Muscle of back (tissue), 13 donors: ENCODE measurements at places on chromosomes 7 and 10. TPM values are rescaled to one million over a fixed set of nuclear protein-coding genes. Genes with fewer than 3 reads are reported as not detected.
A peak's percentile ranks its signal among the peaks of the same experiment; 100 is the strongest.

GRCh38 chr10:21080261-21080660, 183.2 kb upstream of the NEBL start:
- DNase-seq: peak; percentile 70

GRCh38 chr10:71076473-71077142, 135.8 kb upstream of the UNC5B start:
- DNase-seq: no peak

LIPF gene
- not detected for polyA plus RNA-seq

- DNase-seq: no peak
Measured at GRCh38 chr10:13784067-13784466, 197.3 kb downstream of the PRPF18 start.

OR2A42 gene
- 0.19 TPM for polyA plus RNA-seq

DNA sequence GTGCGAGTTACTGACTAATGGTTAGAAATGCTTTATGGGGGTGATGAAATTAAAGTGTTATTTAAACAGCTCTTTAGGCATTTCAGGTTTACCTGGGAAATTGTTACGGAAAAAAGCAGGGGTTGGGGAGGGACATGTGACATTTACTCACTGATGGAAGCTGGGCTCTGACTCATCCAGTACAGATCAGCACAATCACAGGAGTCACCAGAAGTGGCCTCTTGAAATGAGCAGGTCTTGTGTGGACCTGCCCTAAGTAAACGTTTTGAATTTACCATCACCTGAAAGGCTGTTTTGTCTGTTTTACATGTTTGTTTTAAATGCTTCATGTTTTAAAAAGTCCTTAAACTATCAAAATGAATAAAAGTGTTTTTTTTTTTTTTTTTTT, 2.3 kb downstream of the GLRX3 start:
- no peak for DNase-seq
